ENCODE measurements at places on chromosomes 13 and 19. TPM values are rescaled to one million over a fixed set of nuclear protein-coding genes. Genes with fewer than 3 reads are reported as not detected.

DNA sequence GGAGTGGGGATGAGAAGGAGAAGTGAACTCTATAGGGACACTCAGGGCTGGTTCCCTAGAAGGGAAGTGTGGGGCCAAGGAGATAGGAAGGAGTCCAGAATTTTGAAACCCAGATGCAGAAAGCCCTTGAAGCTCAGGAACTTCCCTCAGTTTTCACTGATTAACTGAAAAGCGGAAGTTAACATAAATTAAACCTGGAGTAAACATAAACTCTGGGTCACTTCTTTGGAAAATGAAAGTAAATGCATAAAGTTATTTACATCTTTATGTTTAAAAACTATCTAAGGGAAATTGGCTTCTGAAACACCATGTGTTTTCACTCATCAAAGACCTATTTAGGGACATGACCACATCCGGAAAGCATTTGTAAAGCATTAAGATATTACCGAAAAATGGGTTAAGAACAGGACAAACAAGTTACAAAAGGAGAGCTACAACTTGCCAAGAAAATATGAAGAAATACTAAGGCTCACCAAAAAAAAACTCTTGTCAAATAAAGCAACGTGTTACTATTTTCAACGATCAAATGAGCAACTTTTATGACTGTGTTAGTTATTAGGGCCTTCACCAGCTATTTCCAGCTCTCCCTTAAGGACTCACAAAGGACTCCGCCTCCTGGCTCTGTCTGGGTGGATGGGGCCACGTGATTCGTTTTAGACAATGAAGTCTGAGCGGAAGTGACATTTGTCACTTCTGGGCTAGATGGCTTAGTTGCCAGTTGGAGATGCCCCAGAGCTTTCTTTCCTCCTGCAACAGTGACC lies 439.1 kb upstream of the ZNF507 start:
- H3K4me3 ChIP-seq, result no peak overlapping the region
- DNase-seq, result no peak
- H3K27me3 ChIP-seq, result no peaks in the 10 kb centered on the region
- H3K4me1 ChIP-seq, result no peaks in the 10 kb centered on the region
- no peak overlapping the region for H3K27ac ChIP-seq

DNA sequence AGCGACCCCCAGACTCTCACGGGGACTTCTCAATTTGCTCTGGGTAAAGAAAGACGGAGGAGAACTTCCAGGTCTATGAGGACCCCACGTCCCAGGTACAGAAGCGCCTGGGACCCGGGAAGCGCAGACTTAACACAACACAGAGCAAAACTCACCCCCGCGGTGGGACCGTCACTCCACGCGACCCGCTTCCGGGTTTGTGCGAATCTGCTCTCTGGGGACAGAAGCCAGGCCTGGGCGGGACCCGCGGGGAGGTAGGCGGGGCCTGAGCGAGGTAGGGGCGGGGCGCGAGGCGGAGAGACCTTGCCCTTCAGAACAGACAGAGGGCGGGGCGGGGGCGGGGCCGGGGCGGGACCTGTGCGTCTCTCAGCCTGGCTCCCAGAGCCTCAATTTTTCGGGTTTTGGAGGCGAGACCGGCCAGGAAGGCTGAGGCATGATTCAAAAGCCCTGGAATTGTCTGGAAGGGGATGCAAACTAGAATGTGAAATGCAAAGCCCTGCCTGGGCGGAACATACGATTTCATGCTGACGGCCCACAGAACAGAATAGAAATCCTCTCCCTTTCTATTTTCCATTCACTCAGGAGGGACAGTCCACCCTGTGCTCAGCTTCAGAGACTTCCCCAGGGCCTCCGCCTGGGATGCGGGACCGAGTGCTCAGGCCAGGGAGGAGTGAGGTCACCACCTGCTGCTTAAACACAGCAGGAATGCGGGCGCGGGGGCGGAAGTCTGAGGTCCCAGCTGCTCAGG lies 19.3 kb upstream of the ZNF888 start:
- peak; percentile 99 for DNase-seq
- peaks cover 16% of the 10 kb centered on the region for H3K36me3 ChIP-seq
- peaks cover 3% of the 10 kb centered on the region for H3K4me1 ChIP-seq

- no peak for DNase-seq
- H3K4me1 ChIP-seq, result no peaks in the 10 kb centered on the region
- H3K36me3 ChIP-seq, result peaks cover 28% of the 10 kb centered on the region
- peak overlapping the region; percentile 26 for H3K4me3 ChIP-seq
- H3K27me3 ChIP-seq, result no peaks in the 10 kb centered on the region
Observed at GRCh38 chr19:13999085-13999484, 7.0 kb downstream of the RFX1 start.

GRCh38 chr13:98495627-98496478 lies 81.1 kb downstream of the STK24 start:
- no peak overlapping the region for H3K27ac ChIP-seq
- no peak overlapping the region for H3K4me3 ChIP-seq
- H3K36me3 ChIP-seq, result peaks cover 23% of the 10 kb centered on the region
- H3K27me3 ChIP-seq, result no peaks in the 10 kb centered on the region
- DNase-seq, result peak; percentile 71

GRCh38 chr13:113734099-113734825 lies 24.8 kb upstream of the TMEM255B start:
- H3K36me3 ChIP-seq, result no peaks in the 10 kb centered on the region
- no peaks in the 10 kb centered on the region for H3K27me3 ChIP-seq
- no peak overlapping the region for H3K4me3 ChIP-seq
- DNase-seq, result no peak
- no peaks in the 10 kb centered on the region for H3K4me1 ChIP-seq

- no peak overlapping the region for H3K4me3 ChIP-seq
- H3K27ac ChIP-seq, result no peak overlapping the region
- no peaks in the 10 kb centered on the region for H3K36me3 ChIP-seq
Observed at GRCh38 chr19:15874821-15875474, 22.9 kb downstream of the CYP4F2 start.

DNA sequence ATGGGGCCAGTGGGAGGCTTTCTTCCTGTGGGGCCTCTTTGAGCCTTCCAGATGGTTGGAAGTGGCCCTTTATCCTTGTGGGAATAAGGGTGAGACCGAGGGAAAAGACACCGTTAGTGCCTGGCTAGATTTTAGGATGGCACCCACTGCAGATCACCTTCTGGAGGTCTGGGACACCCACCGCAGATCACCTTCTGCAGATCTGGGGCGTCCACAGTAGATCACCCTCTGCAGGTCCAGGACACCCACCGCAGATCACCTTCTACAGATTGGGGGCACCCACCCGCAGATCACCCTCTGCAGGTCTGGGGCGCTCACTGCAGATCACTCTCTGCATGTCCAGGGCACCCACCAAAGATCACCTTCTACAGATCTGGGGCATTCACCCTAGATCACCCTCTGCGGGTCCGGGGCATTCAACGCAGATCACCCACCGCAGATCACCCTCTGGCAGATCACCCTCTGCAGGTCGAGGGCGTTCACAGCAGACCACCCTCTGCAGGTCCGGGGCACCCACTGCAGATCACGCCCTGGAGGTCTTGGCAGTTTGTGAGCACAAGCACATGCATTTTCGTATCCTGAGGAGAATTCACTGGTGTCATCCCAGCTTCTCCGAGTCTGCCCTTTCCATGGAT lies 153.4 kb upstream of the TSHZ3 start:
- no peaks in the 10 kb centered on the region for H3K4me1 ChIP-seq
- H3K36me3 ChIP-seq, result no peaks in the 10 kb centered on the region
- no peak overlapping the region for H3K27ac ChIP-seq
- H3K27me3 ChIP-seq, result no peaks in the 10 kb centered on the region
- no peak overlapping the region for H3K4me3 ChIP-seq

DNA sequence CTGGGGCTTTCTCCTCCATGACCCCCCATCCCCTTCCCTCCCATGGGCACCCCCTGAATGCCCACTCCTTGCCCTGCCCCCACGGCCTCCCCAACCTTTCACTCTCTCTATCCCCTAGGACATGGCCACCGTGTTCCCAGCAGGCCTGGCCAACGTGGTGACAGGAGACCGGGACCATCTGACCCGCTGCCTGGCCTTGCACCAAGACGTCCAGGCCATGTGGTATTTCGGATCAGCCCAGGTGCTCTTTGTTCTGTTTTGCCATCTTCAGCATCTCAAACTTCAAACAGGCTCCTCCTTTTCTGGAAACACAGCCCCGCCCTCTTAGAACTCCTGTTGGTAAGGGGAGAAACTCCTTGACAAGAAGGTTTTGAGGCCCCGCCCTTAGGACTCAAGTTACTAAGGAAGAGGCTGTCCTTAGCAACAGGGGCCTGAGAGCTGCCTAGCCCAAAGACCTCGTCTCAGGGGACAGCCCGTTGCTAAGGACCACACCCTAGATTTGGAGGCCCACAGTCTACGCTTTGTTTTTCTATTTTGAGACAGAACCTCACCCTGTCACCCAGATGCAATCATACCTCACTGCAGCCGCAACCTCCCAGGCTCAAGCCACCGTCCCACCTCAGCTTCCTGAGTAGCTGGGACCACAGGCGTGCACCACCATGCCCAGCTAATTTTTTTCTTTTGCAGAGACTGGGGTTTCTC lies 5.1 kb upstream of the FLT3LG start:
- no peak overlapping the region for H3K27ac ChIP-seq
- peak; percentile 93 for DNase-seq
- no peaks in the 10 kb centered on the region for H3K27me3 ChIP-seq
- no peak overlapping the region for H3K4me3 ChIP-seq
- no peaks in the 10 kb centered on the region for H3K4me1 ChIP-seq

GRCh38 chr13:43362556-43362955 lies 339.2 kb downstream of the DNAJC15 start:
- H3K4me1 ChIP-seq, result peaks cover under 1% of the 10 kb centered on the region
- no peaks in the 10 kb centered on the region for H3K36me3 ChIP-seq
- peaks cover 7% of the 10 kb centered on the region for H3K27me3 ChIP-seq
- no peak for DNase-seq
- no peak overlapping the region for H3K4me3 ChIP-seq

DNA sequence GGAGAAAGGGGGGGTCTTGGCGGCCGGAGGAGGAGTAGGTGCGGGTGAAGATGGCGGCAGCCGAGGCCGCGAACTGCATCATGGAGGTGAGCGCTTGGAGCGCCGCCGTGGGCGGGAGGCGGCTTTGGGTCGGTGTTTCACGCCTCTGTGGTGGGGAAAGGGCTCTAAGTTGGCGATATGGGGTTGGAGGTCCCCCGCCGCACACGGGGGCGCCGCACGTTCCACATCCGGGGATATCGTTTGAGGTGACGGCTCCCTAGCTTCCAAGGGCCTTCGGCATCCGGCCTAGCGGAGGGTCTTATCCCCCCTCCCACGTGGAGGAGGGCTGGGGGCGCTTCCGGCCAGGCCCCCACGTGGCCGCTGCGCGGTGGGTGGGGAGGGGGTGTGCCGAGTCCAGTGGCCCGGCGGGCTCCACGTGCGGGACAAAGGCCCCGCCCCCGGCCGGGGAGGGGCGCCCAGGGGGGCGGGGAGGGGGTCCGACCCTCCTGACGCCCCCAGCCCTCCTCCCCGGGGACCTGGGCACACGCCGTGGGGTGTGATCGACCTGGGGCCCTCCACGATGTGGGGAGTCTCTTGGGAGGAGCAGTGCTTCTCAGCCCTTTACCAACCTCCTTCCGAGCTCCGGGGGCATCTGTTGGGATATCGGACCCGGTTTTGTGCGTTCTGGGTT lies at the start of gene PRMT1:
Gene PRMT1, plus strand, starts transcription at position 41 of the 670 bp plus-strand sequence. Its CDS starts 10 bp downstream, at position 51.
- H3K36me3 ChIP-seq, result peaks cover 13% of the 10 kb centered on the region
- H3K27me3 ChIP-seq, result no peaks in the 10 kb centered on the region
- H3K4me3 ChIP-seq, result peak within 1 kb of the TSS; percentile 86
- H3K4me1 ChIP-seq, result peaks cover 14% of the 10 kb centered on the region
- peak within 1 kb of the TSS; percentile 99 for H3K27ac ChIP-seq

DNA sequence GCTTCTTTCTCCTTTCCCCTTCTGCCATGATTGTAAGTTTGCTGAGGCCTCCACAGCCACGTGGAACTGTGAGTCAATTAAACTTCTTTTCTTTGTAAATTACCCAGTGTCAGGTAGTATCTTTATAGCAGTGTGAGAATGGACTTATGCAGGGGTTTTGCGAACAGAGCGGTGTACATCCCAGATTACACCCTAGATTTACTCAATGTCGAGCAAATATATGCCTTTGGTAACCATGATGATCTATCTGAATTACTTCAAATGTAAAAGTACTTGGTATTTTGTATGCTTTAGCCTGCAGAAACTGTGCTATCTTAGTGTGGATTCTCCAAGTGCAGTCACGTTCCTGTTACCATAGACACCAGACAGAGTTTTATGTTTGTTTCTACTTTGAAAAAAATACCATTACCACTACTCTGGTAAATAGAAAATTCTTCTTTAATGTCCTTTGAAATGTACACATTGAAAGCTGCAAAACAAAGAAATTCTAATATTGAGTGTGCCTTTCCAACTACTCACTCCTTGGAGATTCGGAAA lies 510.4 kb upstream of the ARGLU1 start:
- no peaks in the 10 kb centered on the region for H3K27me3 ChIP-seq
- H3K27ac ChIP-seq, result no peak overlapping the region
- no peak overlapping the region for H3K4me3 ChIP-seq
- no peak for DNase-seq
- H3K36me3 ChIP-seq, result no peaks in the 10 kb centered on the region

DNA sequence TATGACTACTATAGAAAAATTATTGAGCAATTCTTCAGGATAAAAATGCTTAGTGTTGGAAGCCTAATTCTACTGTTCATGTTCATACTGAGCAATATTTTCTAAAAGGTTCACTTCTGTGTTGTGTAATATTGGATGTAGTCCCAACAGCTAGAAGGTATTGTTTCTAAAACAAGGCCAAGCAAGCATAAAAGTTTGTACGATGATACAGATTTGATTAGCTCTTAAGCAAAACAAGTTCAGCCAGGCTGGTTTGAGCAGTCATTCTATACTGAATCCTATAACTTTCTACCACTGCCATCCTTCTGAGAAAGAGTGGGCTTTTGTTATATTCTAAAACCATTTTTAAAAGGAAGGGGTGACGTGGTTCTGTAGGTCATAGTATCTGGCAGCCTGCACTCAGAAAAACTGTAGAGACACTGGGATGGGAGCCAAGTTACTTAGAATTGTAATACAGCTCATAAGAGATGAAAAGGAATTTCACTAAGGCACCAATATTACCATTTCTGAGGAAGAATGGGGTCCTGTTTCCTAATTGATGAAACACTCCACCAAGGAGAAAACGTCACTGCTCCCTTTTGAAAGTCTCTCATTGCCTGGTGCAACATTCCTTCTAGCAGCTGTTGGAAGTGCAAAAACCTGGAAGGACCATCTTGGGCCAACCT lies 275.0 kb upstream of the DACH1 start:
- H3K4me3 ChIP-seq, result no peak overlapping the region
- no peaks in the 10 kb centered on the region for H3K36me3 ChIP-seq
- no peak overlapping the region for H3K27ac ChIP-seq
- no peaks in the 10 kb centered on the region for H3K4me1 ChIP-seq

- DNase-seq, result peak; percentile 69
- H3K27me3 ChIP-seq, result no peaks in the 10 kb centered on the region
- H3K36me3 ChIP-seq, result no peaks in the 10 kb centered on the region
- no peaks in the 10 kb centered on the region for H3K4me1 ChIP-seq
Observed at GRCh38 chr19:31693131-31693932, 344.1 kb upstream of the TSHZ3 start.

GRCh38 chr13:40031031-40031430 lies 375.6 kb downstream of the COG6 start:
- DNase-seq, result no peak
- H3K4me3 ChIP-seq, result no peak overlapping the region
- no peak overlapping the region for H3K27ac ChIP-seq
- no peaks in the 10 kb centered on the region for H3K36me3 ChIP-seq
- no peaks in the 10 kb centered on the region for H3K27me3 ChIP-seq

GRCh38 chr19:28961772-28962500 lies 251.0 kb downstream of the UQCRFS1 start:
- H3K27ac ChIP-seq, result no peak overlapping the region
- no peak for DNase-seq
- no peaks in the 10 kb centered on the region for H3K36me3 ChIP-seq
- H3K4me1 ChIP-seq, result peaks cover 4% of the 10 kb centered on the region

- H3K27me3 ChIP-seq, result peaks cover 27% of the 10 kb centered on the region
- H3K36me3 ChIP-seq, result no peaks in the 10 kb centered on the region
- H3K27ac ChIP-seq, result no peak overlapping the region
Observed at GRCh38 chr19:33343859-33344572, 29.5 kb upstream of the CEBPG start.

The POLRMT gene
- total RNA-seq, result 85.9 TPM

The KCNJ14 gene
- total RNA-seq, result 0.82 TPM

The RPL21 gene
- total RNA-seq, result 902 TPM

The LPAR6 gene
- total RNA-seq, result 2.2 TPM

The LRRC63 gene
- 0.21 TPM for total RNA-seq
